ENCODE measurements at places on chromosomes 12 and 14.

GRCh38 chr14:102955636-102956408 lies 33.4 kb downstream of the AMN start:
- no peak for DNase-seq

DNA sequence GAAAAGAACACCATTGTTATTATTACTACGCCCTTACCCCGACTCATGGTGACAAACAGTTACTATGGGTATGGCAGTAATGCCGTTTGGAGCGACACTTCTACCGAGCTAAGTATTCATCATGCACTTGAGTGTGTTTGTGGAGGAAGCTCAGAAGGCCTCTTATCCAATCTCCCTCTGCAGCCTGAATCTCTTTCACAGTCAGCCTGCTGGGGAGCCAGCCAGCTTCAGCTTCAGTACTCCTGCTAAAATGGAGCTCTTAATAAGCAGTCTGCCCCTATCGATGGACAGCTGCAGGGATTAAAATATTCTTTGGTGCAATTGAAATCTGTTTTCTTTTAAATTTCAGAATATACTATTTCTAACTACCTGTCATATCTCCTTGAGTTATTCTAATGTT lies 24.7 kb upstream of the ATP5MC2 start:
- DNase-seq, result no peak

GRCh38 chr12:89414851-89415250 lies 62.5 kb upstream of the DUSP6 start:
- DNase-seq, result no peak

DNA sequence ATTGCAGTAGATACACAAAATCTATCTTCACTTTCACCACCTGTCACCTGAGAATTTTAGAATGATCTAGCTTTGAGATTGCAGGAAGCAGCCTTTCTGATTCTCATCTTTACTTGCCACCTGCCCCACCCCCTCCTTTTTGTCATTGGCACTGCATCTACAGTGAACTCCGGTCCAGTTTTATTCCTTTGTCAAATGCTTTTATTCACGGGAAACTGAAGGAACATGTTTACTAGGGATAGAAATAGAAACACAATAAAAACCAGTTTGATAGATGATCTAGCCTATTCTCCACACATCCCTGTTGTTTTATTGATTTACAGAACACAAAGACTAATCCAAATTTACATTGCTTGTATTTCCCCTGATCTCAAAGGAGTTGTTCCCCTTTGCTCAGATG lies 471.7 kb upstream of the STXBP6 start:
- no peak for DNase-seq

DNA sequence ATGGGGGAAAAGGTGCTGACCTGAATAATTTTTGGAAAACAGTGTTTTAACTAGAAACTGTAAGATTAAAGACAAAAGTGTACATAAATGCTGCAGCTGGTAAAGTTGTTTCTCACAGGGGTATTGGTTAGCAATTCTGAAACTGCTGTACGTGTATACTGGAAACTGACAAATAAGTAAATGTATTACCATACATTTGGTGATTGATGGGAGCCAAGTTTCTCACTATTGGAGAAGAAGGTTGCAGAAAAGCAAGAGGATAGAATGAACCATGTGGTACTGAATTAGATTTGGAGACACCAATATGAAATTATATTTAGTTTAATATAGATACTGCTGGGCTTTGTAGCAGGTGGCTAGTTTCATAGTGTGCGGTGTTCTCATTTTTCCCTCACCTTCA lies 19.6 kb upstream of the FBXO33 start:
- no peak for DNase-seq

GRCh38 chr14:52219488-52220084 lies 47.9 kb upstream of the PTGDR start:
- no peak for DNase-seq

- no peak for DNase-seq
Observed at GRCh38 chr12:91931111-91931510, 214.5 kb downstream of the BTG1 start.

DNA sequence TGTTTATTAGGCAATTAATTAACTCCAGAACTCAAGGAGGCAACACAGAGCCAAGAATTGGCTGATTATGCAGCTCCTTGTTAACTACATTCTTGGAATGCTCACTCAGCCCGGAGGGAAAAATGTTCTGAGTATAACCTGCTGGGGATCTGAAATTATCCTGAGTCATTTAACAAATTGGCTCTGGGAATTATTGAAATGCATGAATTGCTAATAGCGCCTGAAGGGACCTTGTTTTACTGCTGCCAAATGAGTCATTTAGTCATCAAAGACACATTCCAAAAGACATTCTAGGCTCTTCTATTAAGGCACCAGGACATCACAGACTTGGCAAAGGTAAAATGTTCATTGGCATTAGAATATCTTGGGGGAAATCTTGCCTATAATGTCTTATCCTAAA lies 13.0 kb downstream of the TMEM52B start:
- no peak for DNase-seq

- DNase-seq, result no peak
Observed at GRCh38 chr12:14317362-14318146, 47.9 kb upstream of the ATF7IP start.

- DNase-seq, result no peak
Observed at GRCh38 chr12:69459477-69459876, 10.7 kb upstream of the FRS2 start.

- no peak for DNase-seq
Observed at GRCh38 chr12:90199006-90199405, 490.4 kb upstream of the ATP2B1 start.

DNA sequence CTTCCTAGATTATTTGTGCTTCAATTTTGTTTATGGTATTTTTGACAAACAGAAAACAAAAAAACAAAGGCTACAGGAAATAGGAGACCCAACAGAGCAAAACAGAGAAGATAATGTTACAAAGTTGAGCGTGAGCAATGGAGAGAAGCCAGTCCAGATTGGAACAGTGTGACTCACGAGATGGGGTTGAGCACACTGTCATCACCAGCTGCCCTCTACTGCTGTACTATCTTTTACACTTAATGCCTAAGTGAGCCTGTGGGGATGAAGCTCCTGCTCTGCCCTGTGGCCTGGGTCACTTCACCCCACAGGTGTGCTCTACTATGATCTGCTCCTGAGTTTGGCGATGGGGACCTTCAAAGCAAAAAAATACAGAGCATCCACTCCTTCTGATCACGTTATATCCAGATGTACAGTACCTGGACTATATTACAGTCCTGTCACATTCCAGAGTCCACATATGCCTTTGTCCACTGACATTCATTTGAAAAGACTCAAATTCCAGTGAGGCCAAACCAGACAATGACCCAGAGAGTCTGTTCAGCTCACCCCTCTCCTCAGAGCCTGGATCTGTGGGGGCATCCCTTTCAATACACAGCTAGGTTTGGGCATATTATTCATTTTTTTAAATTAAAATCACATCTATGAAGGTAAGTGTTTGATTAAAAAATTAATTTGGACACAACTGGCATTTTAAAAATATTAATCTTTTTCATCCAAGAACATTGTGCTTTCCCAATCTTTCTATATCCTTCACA lies 4.4 kb downstream of the IPO8 start:
- DNase-seq, result no peak

GRCh38 chr14:87877877-87878276 lies 115.1 kb downstream of the GALC start:
- DNase-seq, result no peak

GRCh38 chr12:57474862-57475261 lies 4.8 kb downstream of the ARHGAP9 start:
- DNase-seq, result no peak

DNA sequence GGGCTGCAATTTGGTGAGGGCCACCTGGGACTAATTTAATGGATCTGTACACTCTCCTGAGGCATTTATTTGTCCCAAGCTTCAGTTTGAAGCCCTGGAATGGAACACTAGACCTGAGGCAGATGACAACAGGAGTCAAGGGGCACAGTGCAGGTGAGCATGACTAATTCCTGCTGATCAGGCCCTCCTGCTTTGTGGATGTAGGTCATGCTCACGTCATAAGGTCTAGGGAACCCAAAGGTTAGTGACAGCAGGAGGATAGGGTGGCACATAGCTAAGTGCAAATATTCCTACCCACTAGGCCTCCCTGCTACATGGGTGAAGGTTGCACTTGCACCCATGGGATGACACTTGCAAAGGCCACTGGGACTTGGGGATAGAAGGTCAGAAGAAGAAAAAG lies 30.8 kb downstream of the SDR9C7 start:
- DNase-seq, result no peak

DNA sequence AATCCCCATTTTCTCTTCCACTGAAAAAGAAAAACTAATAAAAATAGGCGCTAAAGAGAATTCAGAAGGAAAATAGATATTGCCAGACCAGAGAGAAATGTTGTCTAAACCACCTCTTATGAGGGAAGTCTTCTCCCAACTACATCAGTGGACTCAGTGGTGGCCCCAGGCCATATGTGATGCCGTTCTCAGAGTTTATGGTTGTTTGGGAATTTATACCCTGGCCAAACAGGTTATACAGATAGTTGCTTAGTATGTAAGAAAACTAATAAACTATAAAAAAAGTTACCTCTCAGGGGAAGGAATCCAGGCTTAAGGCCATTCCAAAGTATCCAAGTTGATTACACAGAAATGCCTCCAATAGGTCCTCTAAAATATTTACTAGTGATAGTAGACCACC lies 103.4 kb upstream of the RBM19 start:
- DNase-seq, result no peak

DNA sequence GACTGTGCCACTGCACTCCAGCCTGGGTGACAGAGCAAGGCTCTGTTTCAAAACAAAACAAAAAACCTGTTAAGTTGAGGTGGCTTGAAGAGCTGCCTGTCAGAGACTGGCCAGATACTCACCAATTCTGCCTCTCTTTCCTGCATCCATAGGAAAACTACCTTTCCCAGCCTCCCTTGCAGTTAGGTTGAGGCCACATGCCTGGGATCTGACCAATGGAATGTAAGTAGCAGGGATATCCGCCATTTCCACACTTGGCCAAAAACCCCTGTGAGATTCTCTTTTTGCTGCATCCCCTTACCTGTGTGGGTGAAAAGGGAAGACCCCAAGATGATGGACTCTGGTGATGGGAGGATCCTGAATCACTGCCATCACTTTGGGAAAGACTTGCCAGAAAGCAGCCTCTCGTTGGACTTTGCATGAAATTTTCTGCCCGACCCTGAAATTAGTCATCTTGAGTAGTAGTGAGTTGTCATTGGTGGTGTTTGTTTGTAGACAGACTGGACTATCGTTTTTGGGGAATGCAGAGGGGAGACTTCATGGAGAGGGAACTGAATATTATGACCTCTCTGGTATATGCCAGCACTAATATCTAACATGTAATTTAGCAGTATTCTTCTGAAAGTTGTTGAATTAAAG lies 14.0 kb downstream of the GPR68 start:
- no peak for DNase-seq

- DNase-seq, result no peak
Observed at GRCh38 chr14:77267937-77268699, 2.9 kb downstream of the NGB start.

GRCh38 chr12:129331356-129332085 lies 478.2 kb downstream of the GLT1D1 start:
- DNase-seq, result no peak

- no peak for DNase-seq
Observed at GRCh38 chr12:47770086-47770726, 2.8 kb upstream of the SLC48A1 start.

DNA sequence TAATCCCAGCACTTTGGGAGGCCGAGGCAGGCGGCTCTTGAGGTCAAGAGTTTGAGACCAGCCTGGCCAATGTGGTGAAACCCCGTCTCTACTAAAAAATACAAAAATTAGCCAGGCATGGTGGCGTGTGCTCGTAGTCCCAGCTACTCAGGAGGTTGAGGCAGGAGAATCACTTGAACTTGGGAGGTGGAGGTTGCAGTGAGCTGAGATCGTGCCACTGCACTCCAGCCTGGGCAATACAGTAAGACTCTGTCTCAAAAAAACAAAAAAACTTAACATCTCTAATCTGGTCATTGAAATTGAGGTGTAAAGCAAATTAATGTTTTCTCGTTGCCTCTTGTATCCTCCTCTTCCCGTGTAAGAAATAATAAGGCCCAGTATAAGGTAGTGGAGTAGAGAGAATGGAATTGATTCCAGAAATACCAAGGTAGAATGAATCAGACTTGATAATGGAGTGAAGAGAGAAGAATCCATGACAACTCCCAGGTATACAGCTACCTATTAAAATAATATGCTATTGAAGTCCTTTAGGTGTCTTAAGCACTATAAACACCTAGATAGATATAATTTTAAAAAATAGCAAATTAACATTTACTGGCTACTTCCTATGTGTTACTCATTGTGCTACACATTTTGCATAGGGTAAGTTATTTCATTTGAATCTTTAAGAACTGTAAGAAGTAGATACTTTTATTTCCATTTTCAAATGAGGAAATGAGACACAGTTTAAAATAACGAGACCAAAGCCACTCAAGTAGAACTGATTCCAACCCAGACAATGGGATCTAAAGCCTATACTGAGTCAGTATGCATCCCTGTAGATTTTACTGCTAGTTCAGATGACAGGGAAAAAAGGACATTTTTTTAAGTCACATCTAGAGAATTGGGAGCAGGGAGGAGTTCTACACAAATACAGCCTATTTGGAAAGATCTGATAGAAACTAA lies 23.2 kb downstream of the RAP1B start:
- DNase-seq, result no peak

DNA sequence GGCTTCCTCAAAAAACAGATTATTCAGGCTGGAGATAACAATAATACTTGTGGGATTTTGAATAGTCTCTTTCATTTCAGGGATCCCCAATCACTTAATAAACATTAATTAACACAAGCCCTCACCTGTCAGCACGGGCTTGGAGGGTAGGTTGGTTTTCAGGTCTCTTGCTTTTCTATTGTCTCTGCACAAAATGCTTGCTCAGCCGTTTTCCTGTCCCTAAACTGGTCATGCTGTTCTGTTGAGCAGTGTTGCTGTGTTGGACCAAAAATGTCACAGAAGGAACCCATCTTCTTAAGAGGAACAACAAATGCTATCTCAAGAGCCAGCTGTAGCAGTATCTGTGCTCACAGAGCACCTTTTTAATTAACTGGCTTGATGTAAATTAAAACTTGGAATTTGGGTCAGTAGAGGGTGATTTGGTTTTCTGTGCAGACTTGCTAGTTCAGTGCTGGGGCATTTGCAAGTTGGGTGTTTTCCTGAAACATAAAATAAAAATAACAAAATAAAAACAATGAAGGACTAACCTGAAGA lies 231.8 kb upstream of the CRY1 start:
- DNase-seq, result no peak

GRCh38 chr14:100271247-100271939 lies 32.4 kb downstream of the YY1 start:
- DNase-seq, result peak; percentile 36

- DNase-seq, result no peak
Observed at GRCh38 chr14:73248108-73248868, 11.0 kb downstream of the PAPLN start.

- DNase-seq, result no peak
Observed at GRCh38 chr12:83016991-83017390, 330.3 kb downstream of the TMTC2 start.

- DNase-seq, result no peak
Observed at GRCh38 chr12:84741692-84742091, 170.9 kb downstream of the SLC6A15 start.
